ENCODE measurements at places on chromosomes 3 and 15.

DNA sequence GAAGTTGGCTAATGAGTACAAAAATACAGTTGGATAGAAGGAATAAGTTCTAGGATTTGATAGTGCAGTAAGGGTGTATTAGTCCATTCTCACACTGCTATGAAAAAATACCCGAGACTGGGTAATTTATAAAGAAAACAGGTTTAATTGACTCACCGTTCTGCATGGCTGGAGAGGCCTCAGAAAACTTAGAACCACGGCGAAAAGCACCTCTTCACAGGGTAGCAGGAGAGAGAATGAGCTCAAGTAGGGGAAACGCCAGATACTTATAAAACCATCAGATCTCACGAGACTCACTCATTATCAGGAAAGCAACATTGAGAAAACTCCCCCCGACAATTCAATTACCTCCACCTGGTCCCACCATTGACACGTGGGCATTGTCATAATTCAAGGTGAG, 483.3 kb downstream of the TUSC7 start:
- DNase-seq = no peak

DNA sequence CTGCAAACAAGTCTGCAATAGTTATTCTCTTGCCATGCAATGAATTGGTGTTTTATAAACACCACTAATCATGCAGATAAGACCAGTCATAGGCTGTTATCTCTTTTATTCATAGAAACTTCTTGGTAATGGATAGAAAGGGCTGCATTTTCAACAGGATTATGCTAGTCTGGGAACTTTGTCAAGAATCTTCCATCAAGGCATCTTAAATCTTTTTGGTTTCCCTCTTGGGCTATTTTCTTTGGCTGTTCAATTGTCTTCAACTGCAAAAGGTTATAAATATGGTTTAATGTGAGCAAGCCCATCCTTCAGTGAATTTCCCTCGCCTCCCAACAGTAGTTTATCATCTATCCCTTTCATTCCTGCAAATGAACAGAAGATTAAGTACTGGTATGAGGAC, 59.0 kb upstream of the MINAR1 start:
- no peak for DNase-seq

DNA sequence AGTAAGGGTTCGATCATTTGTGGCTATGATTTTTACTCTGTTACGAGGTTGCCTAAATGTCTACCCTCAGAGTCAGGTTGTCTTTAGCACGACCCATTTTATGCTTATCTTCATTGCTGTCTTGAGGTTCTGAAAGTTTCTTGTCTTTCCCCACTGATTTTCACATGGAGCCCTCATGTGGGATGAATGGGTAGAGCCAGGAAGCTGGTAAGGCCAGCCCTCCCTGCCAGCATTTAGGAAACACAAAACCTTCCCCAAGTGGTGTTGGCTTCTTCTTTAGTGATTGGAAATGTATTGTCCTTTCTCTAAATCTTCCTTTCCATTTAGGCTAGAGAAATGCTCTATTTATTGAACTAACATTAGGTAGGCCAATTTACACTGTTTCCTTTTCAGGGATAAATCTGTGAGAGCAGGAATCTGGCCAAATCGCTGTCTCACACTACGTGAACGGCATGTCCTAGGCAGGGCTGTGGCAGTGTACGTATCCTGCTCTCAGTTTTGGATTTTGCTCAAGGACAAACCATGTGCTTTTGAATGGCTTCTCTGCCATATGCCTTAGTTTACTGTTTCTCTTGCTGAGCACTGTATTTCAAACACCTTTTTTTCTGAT, 43.7 kb downstream of the MYZAP start:
- no peak for DNase-seq

DNA sequence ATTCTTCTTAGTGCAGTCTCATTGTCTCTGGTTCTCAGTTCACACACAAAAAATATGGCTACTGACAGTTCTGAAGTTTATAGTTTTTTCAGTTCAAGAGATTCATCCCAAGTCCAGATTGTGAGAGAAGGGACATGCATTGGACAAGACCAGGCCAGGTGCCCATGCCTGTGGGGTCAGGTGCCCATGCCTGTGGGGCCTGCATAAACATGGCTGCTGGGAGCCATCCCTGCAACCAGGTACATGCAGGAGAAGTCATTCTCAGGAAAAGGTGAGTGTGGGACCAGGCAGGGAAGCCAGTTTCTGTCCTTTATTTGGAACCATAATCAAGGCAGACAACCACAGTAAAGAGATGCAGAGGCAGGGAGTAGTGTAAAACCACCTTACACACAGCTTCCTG, 6.3 kb upstream of the TM4SF1 start:
- DNase-seq = no peak

- DNase-seq = no peak
These were observed 36.5 kb upstream of the BCL2A1 start for GRCh38 chr15:80007532-80007931.
